ENCODE measurements at places on chromosomes 12 and 14.

- no peak for DNase-seq
Measured at GRCh38 chr12:1807087-1807860, 13.1 kb upstream of the LRTM2 start.

- DNase-seq = no peak
Measured at GRCh38 chr12:52335598-52336262, 14.5 kb upstream of the KRT83 start.

DNA sequence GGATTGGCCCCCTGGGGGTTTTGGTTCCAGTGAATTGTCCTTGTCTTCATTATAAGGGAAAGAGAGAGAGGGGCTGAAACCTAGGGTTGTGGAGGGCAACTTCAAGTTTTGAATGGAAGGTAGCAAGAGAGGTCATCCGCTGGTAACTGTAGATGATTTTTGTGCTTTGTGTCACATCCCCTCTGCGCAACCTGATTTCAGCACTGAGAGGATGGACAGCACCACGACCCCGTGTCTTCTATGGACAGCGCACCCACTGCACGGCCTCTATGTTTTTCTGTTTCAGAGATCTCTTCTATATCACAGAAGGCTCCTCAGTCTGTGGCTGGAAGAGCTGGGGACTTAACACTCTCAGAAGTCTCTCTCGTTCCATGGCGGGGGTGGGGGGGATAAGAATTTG lies 127.0 kb upstream of the RPH3A start:
- no peak for DNase-seq

GRCh38 chr12:16238661-16239060 lies 38.8 kb downstream of the SLC15A5 start:
- peak; percentile 60 for DNase-seq

DNA sequence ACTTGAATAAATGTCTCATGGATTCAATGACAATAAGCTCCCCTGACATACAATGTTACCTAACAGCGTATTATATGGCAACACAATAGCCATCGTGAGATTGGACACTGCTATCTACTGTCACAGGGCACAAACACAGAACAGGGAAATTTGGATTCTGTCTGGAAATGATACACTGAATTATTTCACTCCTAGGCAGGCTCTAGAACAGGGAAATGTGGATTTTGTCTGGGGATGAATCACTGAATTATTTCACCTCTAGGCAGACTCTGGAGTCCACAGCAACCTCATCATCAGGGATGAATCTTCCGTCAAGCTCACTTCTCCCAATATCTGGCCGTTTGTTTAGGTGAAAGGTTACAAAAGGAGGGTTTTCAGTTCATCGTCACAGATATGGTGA lies 288.8 kb downstream of the TMEM132D start:
- no peak for DNase-seq

- DNase-seq = no peak
Measured at GRCh38 chr12:117890137-117890536, 78.7 kb downstream of the KSR2 start.

- DNase-seq = no peak
Measured at GRCh38 chr14:98189062-98189461, 1082.9 kb downstream of the BCL11B start.

DNA sequence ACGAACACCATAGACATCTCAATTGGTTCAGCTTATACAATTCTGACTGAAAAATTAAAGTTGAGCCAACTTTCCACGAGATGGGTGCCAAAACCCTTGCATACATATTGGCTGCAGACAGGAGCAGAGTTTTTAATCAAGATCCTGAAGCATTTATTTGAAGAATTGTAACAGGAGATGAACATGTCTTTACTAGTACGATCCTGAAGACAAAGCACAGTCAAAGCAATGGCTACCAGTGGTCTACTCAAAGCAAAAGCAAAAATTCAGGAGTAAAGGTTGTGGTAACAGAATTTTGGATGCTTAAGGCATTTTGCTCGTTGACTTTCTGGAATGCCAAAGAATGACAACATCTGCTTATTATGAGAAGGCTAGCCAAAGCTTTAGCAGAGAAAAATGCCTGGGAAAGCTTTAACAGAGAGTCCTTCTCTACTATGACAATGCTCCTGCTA lies 20.7 kb downstream of the ZDHHC17 start:
- peak; percentile 26 for DNase-seq

- DNase-seq = no peak
Measured at GRCh38 chr14:102732924-102733323, 44.3 kb upstream of the TRAF3 start.

GRCh38 chr14:99006276-99006675 lies 265.7 kb downstream of the BCL11B start:
- DNase-seq = no peak

DNA sequence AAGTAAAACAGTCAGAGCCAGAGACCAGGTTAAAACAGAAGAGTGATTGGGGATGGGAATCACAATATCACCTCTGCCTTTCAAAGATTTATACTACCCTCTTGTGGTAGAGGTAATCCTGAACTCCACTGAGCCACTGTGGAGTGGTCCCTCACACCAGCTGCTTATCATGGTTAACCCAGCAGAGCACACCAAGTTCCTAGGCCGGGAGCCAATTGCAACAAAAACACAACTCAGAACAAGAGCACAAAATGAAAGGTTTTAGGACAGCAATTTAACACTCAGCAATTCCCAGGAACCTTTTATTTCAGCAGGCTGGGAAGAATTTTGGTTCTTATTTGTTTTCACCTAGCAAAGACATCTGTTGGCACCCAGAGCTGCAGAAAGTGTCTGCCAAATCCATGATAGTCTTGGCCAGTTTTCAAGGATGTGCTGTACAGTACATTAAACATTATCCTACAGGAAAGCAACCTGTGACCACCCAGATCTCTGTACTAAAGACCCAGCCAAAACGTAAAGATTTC lies 220.5 kb upstream of the ATXN7L3B start:
- peak; percentile 85 for DNase-seq

DNA sequence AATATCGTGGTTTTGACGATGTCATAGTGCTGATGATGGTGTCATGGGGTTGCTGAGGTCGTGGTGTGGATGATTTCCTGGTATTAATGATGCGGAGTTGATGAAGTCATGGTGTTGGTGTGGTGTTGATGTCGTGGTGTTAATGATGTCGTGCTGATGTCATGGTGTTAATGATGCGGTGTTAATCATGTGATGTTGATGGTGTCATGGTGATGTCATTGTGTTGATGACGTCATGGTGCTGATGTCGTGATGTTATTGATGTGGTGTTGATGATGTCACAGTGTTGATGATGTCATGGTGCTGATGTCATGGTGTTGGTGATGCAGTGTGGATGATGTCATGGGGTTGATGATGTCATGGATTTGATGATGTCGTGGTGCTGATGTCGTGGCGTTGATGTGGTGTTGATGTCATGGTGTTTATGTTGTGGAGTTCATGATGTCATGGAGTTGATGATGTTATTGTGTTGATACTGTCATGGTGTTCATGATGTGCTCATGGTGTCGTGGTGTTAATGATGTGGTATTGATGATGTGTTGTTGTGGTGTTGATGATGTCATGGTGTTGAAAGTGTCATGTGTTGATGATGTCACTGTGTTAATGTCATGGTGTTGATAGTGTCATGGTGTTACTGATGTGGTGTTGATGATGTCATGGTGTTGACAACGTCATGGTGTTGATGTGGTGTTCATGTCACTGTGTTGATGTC lies 48.5 kb upstream of the RIMBP2 start:
- no peak for DNase-seq

DNA sequence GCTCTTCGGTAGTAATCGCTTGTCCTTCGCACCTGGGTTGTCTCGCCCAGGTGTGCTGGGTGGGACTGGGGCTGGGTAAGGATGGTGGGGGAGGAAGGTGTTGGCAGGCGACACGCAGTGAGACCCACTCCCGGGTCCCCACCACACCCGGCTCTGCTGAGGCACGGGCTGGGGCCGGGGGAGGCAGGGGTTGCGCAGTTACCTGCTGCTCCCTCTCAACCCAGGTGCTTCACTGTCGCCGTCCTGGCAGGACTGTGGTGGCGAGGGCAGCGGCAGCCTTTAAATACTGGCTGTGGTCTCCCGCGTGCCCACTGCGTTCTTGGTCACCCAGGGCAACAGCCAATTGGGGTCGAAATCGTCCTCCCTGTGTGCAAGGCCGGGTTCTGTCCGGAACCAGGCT lies at the start of gene CCER1:
TSS of gene CCER1 (minus strand) at position 256 of the 400 bp plus-strand sequence. CDS start 434 bp downstream, outside the sequence.
- no peak for DNase-seq

DNA sequence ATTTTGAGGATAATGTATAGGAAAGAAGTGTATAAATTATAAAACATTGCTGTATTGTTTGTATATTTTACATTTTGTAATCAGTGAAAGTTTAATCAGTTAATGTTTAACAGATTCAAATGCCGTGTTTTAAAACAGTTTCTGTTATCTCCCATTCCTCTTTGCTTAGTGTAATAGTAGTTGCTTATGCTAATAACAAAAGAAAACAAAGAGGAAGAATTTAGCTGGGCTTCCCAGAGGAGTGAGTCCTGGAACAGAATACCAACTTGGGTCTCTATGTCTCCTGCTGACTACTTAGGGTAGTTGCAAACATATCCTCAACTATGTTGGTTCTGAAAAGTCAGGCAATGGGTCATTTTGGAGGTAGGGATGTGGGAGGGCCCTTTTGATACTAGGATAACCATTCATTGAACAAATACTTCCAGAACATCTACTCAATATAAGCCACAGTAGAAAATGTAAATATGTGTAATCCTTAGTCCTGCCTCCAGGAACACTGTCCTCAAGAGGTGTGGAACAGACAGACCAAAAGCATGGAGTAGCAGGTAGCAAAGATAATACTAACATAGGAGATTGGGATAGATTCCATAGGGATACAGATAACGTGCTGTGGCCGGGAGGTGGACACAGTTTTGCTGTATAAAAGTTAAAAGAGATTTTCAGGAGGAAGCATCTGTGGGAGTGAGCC lies 36.1 kb upstream of the EVL start:
- no peak for DNase-seq

GRCh38 chr14:67221248-67221981 lies 19.8 kb upstream of the PALS1 start:
- DNase-seq = peak; percentile 8

DNA sequence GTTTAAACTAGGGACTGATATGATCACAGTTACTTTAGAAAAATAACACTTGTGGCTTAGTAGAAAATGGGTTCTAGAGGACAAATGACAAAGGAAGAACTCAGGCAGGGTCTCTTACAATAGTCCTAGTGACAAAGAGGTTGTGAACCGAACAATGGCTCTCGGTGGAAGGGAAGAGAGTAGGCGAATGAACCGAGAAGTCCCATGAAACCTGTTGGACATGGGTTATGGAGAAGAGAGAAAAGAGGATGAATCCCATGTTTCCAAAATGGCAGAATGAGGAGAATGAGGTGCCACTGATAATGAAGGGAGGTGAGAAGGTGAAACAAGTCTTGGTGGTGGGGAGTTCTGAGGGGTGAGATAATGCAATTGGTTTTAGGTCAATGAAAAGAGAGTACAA lies 94.1 kb downstream of the PPM1H start:
- DNase-seq = no peak

DNA sequence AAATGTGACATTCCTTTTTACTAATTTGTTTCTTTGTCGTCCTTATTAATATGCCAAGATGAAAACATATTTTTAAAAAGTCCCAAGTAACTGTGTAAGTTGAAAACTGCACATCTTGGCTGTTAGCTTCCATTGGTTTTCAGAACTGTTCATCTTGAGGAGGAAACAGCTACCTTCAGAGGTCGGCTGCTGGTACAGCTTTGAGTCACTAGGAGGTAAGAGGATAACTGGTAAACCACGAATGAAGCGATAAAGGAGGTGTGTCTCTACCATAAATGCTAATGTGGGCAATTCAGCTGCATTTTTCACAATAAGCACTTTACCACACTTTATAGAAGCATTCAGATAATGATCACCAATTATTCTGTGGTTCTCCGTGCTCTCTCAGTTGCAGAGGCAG lies 137.5 kb upstream of the KRAS start:
- no peak for DNase-seq

Measured in skeletal muscle cell (primary cell).